ENCODE measurements at places on chromosomes 4 and X. TPM values are rescaled to one million over a fixed set of nuclear protein-coding genes. Genes with fewer than 3 reads are reported as not detected.

DNA sequence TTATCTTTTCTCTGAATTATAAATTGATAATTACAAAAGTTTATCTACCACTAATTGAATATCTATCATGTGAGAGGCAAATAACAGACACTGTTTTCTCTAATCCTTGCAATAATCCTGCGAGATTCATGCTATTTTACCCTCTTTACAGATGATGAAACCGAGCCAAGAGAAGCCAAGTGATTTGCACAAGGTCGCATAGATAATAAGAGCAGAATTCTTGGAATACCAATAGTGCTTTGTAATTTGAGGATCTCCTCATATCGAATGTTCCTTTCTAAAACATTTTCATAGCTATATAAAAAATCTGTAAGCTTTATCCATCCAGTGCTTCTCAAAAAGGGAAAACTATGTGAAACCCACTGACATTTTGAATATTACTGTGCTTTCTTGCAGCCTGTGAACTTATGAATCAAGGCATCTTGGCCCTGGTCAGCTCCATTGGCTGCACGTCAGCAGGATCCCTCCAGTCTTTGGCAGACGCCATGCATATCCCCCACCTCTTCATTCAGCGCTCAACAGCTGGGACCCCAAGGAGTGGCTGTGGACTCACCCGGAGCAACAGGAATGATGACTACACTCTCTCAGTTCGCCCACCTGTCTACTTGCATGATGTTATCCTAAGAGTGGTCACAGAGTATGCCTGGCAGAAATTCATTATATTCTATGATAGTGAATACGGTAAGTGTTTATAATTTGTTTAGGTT, 743.8 kb upstream of the ATOH1 start:
- DNase-seq = no peak

EDNRA gene
- total RNA-seq = not detected

- no peak for DNase-seq
Measured at GRCh38 chr4:10380735-10381134, 76.5 kb downstream of the ZNF518B start.

ZNF674 gene
- total RNA-seq = 2.6 TPM
